HTR-8/SVneo (cell line): ENCODE measurements at places on chromosomes 16 and 17.

DNA sequence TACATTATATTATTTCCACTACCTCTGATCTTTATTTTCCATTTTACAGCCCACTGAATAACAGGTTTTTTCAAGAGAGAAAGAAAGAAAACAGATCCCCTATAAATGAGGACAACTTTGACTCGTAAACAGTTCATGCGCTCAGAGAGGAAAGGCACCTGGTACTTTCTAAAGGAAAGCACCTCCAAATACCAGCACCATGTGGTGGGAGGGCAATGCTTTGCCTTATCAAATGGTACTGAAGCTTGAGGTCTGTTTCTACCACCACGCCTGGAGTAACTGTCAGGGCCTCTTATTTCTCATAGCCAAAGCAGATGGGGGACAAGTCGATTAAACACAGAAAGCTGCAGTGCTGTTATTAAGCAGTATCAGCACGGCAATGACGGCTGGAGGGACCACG is 510.3 kb upstream of the ZFHX3 start:
- no peak for DNase-seq

DNA sequence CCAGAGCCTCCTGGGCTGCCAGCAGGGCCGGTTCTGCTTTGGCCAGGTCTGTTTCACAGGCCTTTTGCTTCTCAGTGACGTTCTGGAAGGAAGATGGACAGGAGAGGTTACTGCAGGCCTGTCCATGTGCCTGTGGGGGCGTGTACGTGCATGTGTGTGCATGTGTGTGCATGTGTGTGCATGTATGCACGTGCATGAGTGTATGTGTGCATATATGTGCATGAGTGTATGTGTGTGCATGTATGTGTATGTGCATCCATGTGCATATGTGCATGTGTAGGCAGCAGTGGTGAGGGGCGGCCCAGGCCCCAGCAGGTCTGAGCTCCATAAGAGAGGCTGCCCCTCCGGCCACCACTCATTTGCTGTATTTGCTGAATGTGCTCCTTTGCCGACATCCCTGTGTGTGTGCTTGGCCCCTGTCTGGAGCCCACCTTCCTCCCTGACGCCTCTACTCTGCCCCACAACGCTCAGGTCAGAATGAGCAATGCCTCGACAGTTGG is 81.8 kb downstream of the PGS1 start:
- no peak for DNase-seq

GRCh38 chr17:41771389-41772206 is 14.9 kb downstream of the JUP start:
- DNase-seq: no peak

- no peak for DNase-seq
Measured at GRCh38 chr16:73204359-73205152, 156.6 kb upstream of the ZFHX3 start.

- peak; percentile 69 for DNase-seq
Measured at GRCh38 chr17:64357191-64357981, 33.3 kb downstream of the PECAM1 start.
